ENCODE measurements at places on chromosomes 11 and 22. TPM values are rescaled to one million over a fixed set of nuclear protein-coding genes. Genes with fewer than 3 reads are reported as not detected.

The SH3BP1 gene
- polyA plus RNA-seq, result 16.1 TPM

The FDXACB1 gene
- polyA plus RNA-seq, result 5.4 TPM

The ALKBH3 gene
- 33.7 TPM for polyA plus RNA-seq

The TBX10 gene
- polyA plus RNA-seq, result not detected

The KCNJ11 gene
- polyA plus RNA-seq, result 1.7 TPM

The RPUSD4 gene
- polyA plus RNA-seq, result 30.3 TPM

The OPCML gene
- 10.1 TPM for polyA plus RNA-seq

The UBQLNL gene
- polyA plus RNA-seq, result 1.2 TPM

The OSBP gene
- 60.5 TPM for polyA plus RNA-seq

The OR56A5 gene
- polyA plus RNA-seq, result not detected

The C22orf31 gene
- 1.7 TPM for polyA plus RNA-seq

The SEZ6L gene
- polyA plus RNA-seq, result 1.3 TPM

The KCNJ1 gene
- 76.1 TPM for polyA plus RNA-seq

The CD3G gene
- polyA plus RNA-seq, result 0.16 TPM

The APOL1 gene
- 13.5 TPM for polyA plus RNA-seq

The HPS5 gene
- polyA plus RNA-seq, result 17.2 TPM

The RAB39A gene
- 0.92 TPM for polyA plus RNA-seq

The MS4A1 gene
- polyA plus RNA-seq, result 0.37 TPM

The DYNC2H1 gene
- 38.0 TPM for polyA plus RNA-seq

The APOL4 gene
- polyA plus RNA-seq, result 27.6 TPM

The OR4S1 gene
- polyA plus RNA-seq, result not detected

The SYT8 gene
- 1.1 TPM for polyA plus RNA-seq

The TRIM49 gene
- polyA plus RNA-seq, result not detected

The NTM gene
- 41.2 TPM for polyA plus RNA-seq

The SCGB1A1 gene
- polyA plus RNA-seq, result not detected

The NXPE2 gene
- 0.37 TPM for polyA plus RNA-seq

The SLC22A8 gene
- 42.5 TPM for polyA plus RNA-seq

The DLG2 gene
- polyA plus RNA-seq, result 14.4 TPM

The OLFML1 gene
- polyA plus RNA-seq, result 43.4 TPM

The HTR3A gene
- not detected for polyA plus RNA-seq

The MMP26 gene
- polyA plus RNA-seq, result 0.30 TPM

The PLAAT4 gene
- polyA plus RNA-seq, result 11.5 TPM

The FAM180B gene
- polyA plus RNA-seq, result 0.11 TPM

The TPBGL gene
- 0.13 TPM for polyA plus RNA-seq

The FZD4 gene
- polyA plus RNA-seq, result 68.4 TPM

The C11orf91 gene
- polyA plus RNA-seq, result not detected

The CNIH2 gene
- polyA plus RNA-seq, result 3.6 TPM

The KDM2A gene
- 78.6 TPM for polyA plus RNA-seq

The TSPAN32 gene
- polyA plus RNA-seq, result 2.0 TPM

The VSIG2 gene
- polyA plus RNA-seq, result 7.2 TPM

The SHISA8 gene
- polyA plus RNA-seq, result 0.22 TPM

The OR5B21 gene
- polyA plus RNA-seq, result not detected

The PRR5L gene
- polyA plus RNA-seq, result 16.5 TPM

The CYTH4 gene
- polyA plus RNA-seq, result 3.9 TPM

The BARX2 gene
- polyA plus RNA-seq, result 0.73 TPM

The IL17REL gene
- polyA plus RNA-seq, result 0.04 TPM

The TMEM191C gene
- polyA plus RNA-seq, result 0.81 TPM

The PAK1 gene
- polyA plus RNA-seq, result 96.4 TPM
